ENCODE measurements at places on chromosomes 2 and 18.

GRCh38 chr2:222318026-222318711 lies 19.4 kb upstream of the PAX3 start:
- no peak for DNase-seq

- DNase-seq: no peak
Observed at GRCh38 chr2:134401789-134402188, 147.9 kb downstream of the MGAT5 start.

DNA sequence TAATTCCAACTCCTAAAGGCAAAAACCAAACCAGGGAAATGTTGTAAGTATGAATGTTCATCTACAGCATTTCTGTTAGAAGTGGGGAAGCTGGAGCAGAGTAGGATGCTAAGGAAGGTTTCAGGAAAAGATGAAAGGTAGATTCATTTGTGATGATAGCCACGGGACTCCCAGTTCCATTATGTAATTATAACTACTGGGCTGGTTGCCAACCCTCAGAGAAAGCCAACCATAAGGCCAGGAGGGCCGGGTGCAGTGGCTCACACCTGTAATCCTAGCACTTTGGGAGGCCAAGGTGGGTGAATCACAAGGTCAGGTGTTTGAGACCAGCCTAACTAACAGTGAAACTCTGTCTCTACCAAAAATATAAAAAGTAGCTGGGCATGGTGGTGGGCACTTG lies 288.9 kb upstream of the ETAA1 start:
- DNase-seq: no peak

DNA sequence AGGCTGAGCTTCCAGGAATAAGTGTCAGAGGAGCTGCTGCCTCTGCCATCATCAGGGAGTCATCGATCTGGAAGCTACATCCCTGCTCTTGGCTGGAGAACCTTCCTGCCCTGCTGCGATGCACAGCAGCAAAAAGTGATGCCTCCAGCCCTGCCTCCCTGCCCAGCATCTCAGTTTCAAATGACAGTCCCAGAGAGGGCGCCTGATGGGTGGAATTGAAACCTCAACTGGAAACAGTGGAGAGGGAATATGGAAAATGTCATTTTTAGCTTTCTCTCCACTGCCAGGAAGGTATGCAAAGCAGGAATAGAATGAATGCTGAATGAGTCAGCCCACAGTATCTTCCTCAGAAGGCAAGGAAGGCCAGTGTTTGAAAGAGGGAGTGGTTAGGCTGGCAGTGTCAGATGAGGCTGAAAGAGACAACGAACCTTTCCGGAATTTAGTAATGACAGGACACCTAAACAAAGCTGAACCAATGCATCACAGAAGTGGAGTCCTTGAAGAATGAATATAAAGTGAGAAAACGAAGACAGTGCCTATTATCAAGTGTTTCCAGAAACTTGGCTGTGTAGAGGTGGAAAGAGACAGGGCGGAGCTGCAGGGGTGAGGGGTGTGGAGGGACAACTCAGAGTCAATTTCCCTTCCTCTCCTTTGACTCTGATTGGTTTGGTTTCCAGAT lies 153.9 kb upstream of the NDUFV2 start:
- DNase-seq: no peak

DNA sequence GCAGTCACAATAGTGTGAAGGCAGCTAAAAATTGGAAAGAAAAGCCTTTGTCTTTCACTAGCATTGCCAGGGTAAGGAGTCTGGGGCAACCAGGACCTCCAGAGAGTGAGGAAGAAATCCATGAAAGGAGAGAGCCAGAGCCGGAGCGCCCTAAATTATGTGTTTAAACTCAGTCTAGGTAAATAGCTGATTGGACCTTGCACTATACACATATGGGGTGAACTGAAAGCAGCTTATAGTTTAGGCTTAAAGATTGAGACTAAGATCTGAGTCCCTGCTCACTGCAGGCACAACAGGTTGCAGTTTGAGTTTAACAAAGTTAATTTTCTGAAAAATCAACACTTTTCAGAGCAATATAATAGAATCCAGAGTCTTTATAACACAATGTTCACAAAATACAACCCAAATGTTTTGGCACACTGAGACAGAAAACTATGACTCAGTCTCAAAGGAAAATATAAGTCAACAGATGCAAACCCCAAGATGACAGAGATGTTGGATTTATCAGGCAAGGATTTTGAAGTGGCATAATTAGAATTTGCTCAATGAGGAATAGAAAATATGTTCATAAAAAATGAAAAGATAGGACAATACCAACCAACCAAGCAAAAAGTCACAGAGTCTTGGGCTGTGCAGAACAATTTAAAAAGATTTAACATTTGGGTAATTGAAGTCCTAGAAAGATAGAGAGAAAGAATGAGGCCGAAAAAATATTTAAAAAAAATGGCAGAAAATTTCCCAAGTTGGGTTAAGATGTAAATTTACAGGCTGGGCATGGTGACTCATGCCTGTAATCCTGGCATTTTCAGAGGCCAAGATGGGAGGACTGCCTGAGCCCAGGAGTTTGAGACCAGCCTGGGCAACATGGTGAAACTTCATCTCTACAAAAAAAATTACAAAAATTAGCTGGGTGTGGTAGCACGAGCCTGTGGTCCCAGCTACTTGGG lies 39.6 kb downstream of the DOK1 start:
- no peak for DNase-seq

DNA sequence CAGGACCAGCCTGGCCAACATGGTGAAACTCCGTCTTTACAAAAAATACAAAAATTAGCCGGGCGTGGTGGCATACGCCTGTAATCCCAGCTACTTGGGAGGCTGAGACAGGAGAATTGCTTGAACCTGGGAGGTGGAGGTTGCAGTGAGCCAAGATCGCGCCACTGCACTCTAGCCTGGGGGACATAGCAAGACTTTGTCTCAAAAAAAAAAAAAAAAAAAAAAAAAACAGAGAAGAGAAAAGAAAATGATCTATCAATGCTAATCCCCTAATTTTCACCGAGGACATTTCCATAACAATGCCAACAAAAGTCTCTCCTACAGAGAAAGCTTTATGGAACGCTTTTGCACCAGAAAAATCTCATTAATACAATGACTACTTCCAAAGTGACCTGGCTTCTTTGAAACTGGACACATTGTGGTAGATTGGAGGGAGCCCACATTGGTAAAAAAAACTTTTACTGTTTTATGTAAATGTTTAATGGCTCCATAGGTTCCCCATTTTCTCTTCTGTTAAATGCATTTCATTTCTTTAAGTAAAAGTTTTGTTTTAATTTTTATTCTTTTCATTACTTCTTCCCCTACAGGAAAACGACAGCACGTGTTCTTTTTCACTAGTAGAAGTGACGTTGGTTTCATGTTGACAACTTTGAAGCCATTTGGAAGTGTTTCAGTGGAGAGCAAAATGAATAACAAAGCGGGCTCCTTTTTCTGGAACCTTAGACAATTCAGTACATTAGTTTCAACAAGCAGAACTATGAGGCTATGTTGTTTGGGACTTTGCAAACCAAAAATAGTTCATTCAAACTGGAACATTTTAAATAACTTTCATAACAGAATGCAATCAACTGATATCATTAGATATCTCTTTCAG lies 888 bp downstream of the FASTKD2 start:
- no peak for DNase-seq

GRCh38 chr18:47750889-47751423 lies 179.5 kb downstream of the SMAD2 start:
- DNase-seq: no peak

Measured in stimulated activated CD8-positive, alpha-beta memory T cell treated with anti-CD3 and anti-CD28 coated beads, Interleukin-2, amount 100 ng/mL, for 48 hours (primary cell).